Liver (tissue), 10 donors: ENCODE measurements at places on chromosomes 2 and 18. TPM values are rescaled to one million over a fixed set of nuclear protein-coding genes. Genes with fewer than 3 reads are reported as not detected.

- no peak for DNase-seq
Measured at GRCh38 chr2:191625016-191625415, 52.9 kb upstream of the NABP1 start.

GRCh38 chr2:218984239-218985020 is 554 bp downstream of the FEV start:
- no peak for DNase-seq

Gene COX7A2L
- total RNA-seq: 55.0 TPM

- DNase-seq: no peak
Measured at GRCh38 chr2:33144243-33144642, 197.5 kb downstream of the LTBP1 start.

Gene NT5DC4
- not detected for total RNA-seq

DNA sequence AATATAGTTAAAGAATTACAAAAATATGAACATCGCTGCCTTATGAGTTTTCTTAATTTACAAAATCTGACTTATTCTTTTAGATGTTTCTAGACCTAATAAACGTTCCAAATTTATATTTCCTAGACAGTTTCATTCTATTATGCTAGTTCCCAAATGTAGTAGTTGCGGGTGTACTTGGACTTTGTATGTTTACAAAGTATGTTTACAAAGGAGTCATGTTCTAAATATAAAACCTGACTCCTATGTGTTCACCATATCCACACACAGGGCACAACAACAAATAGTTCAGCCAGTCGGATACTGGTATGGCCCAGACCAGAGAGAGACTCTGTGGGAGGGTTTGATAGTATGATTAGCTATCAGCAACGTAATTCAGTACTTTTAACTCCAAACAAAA is 230.7 kb downstream of the KCNH7 start:
- no peak for DNase-seq

- no peak for DNase-seq
Measured at GRCh38 chr2:108605947-108606346, 71.7 kb downstream of the LIMS1 start.

Gene NEURL3
- 3.4 TPM for total RNA-seq

DNA sequence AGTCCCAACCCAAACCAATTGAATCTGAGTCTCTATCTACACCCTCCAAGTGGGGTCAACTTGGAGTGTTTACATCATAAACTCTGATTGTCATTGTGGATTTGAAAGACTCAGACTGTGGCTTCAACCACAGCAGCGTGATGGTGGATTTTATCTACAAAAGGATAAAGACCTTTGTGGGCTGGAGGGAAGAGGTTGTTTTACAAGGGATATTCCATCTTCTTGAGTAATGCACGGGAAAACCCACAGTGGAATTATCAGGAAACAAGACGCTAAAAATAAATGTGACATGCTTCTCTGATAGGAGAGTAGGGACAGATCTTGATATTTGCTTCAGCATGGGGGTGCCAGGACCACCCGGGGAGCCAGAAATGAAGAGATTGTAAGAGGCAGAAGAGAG is 93.5 kb downstream of the LPIN1 start:
- DNase-seq: no peak
